Hematopoietic multipotent progenitor cell treated with erythropoietin and hydrocortisone succinate and interleukin-3 and kit ligand, for 17 days (in vitro differentiated cells): ENCODE measurements at places on chromosomes 11 and 22.

GRCh38 chr11:134438542-134439537 is 26.8 kb upstream of the B3GAT1 start:
- no peak for DNase-seq

DNA sequence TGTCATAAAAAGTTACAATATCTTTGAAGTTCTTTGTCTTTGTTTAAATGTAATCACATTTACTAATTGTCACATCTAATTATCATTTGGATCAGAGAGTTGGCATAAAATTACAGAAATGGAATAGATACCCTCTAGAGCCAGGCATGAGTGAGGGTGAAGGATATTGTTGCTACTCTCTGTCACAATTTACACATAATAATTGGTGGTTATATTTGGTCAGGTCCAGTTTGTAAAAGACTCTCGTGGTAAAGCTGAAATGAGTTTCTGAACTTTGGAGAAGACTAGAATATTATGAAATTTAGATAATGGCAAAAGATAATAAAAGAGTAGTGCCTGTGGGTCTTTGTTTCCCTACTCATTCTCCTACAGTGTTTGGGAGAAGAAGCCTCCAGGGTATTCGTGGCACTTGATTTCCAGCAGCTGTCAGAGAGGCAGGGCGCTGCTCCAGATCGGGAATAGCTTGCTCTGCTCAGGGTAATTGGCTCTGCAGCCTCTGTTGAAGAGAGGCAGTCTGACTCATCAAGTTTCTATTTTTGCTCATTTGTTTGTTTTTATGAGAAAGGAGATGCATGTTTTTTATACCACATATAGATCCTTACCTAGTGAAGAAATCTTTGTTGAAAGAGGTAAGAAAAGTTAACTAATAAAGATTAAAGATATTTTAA is 349.9 kb downstream of the CNTN5 start:
- no peak for DNase-seq

DNA sequence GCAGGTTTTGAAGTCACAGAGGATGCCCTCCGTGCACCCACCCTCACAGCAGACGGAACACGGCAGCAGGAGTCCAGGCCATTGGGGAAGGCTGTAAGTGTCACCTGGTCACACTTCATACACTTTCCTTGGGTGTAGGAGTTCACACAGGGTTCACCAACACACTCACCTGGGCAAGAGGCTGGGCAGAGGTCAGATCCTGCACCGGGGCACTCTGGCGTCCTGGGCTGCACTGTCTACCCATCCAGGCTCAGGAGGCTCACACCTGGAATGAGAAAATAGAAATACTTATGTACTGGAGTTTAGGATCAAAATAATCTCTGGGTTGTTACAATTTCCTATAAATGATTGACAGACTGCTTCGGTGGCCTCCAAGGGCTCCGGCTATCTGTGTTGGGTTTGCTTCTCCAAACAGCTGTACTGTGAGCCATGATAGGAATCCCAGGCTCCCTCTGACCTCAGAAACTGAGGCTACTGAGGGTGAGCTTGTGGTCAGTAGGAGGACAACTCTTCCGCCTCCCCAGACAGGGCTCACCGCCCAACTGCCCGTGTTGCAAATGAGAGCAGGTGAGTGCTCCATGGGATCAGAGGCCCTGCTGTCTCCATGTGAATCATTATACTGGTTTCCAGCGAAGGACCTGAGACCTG is 20.1 kb upstream of the CARS1 start:
- no peak for DNase-seq

GRCh38 chr11:64206457-64207255 is at the start of gene FERMT3:
Gene FERMT3 (plus strand): TSS chr11:64206721. CDS start chr11:64207365, 644 bp downstream.
- peak; percentile 76 for DNase-seq

DNA sequence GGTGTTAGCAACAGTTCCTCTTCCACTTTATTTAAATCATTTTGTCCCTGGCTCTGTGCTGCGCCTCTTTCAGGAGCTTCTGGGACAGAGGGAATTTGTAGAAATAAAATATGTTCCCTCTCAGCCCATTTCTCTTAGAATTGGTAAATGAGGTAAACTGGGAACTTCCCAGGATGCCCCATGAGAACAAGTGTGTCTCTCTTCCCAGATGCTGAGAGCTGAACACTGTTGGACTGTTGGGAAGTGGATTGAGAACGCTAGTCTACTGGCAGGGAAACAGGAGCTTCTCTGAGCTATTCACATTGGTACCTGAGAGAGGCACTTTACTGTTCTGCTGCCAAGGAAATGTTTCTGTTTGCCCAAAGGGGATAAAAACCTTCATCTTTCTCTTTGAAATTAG is 4.0 kb downstream of the CRY2 start:
- DNase-seq, result no peak

GRCh38 chr11:78416285-78417174 is 1.1 kb downstream of the GAB2 start:
- peak; percentile 16 for DNase-seq

DNA sequence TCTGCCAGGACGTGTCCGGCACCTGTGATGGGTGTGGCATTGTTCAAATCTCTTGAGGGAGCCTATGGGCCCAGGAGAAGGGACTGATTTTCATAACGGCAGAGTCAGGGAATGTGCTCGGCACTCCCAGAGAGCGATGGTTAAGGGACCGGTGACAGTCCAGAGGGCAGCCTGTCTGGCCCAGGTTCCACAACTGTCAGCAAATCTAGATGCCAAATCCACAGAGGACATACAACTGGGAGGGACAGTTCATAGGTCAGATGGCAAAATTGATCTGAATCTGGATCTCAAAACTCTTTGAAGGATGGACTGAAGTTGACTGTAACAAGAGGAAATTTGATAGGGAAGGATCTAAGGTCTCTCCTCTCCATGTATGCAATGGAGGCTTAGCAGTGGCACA is 7.5 kb downstream of the SEC14L2 start:
- no peak for DNase-seq

GRCh38 chr11:10387206-10388083 is 67.6 kb upstream of the AMPD3 start:
- no peak for DNase-seq

- DNase-seq, result no peak
Observed at GRCh38 chr11:23948851-23949250, 548.0 kb upstream of the LUZP2 start.

DNA sequence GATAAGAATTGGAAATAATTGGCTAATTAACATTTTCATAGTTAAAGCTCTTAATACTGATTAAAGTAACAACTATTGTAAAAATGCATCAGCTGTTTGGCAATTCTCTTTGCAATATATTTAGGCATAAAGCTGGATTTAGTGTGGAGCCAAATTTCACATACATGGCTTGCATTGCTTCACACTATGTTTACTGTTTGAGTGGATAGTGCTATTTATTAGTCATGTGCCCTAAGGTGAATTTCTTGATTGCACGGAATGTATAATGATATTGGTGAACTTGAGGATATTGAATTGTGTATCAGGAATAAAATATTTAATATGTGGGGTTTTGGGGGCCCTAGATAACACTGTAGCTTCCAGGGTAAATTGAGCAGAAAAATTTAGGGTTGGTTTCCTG is 100.9 kb downstream of the AASDHPPT start:
- no peak for DNase-seq

GRCh38 chr11:121487191-121487590 is 34.4 kb upstream of the SORL1-AS1 start:
- no peak for DNase-seq
